ENCODE measurements at places on chromosomes 5 and 9.

GRCh38 chr5:132211787-132212186, 15.9 kb downstream of the P4HA2 start:
- DNase-seq: no peak

DNA sequence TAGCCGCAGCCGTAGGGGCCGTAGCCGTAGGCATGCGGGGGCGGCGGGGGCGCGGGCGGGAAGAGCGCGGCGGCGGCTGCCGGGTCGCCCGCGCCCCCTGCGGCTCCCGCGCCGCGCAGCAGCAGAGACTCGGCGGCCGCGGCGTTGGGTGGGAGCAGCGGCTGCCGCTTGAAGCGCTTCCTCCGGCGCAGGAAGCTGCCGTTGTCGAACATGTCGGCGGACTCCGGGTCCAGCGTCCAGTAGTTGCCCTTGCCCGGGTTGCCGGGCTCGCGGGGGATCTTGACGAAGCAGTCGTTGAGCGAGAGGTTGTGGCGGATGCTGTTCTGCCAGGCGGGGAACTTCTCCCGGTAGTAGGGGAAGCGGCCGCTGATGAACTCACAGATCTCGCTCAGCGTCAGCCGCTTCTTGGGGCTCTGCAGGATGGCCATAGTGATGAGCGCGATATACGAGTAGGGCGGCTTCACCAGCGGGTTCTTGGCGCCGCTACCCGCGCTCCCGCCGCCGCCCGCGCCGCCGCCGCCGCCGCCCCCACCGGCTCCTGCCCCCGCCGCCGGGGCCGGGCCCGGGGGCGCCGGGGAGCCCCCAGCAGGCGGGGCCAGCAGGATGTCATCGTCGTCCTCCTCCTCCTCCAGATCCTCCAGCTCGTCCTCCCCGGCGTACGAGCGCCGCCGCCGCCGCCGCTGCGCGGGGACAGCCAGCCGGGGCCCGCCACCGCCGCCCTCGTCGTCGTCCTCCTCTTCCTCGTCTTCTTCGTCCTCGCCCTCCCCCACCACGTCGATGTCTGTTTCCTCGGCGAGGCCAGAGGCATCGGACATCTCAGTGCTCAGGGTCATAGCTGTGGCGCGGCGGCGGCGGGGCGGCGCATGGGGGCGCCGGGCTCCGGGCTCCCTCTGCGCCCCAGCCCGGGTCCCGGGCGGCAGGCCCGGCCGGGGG, 781 bp downstream of the FOXD1 start:
- DNase-seq: no peak

DNA sequence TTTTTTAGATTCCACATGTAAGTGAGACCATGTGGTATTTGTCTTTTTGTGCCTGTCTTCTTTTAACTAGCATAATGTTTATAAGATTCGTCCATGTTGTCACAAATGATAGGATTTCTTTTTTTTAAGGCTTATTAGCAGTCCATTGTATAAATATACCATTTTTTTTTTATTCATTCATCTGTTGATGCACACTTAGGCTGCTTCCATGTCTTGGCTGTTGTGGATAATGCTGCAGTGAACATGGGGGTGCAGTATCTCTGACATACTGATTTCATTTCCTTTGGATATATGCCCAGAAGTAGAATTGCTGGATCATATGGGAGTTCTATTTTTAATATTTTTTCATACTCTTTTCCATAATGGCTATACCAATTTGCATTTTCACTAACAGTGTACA, 48.7 kb downstream of the KIAA1958 start:
- DNase-seq: no peak

GRCh38 chr5:162683284-162683683, 615.7 kb downstream of the GABRG2 start:
- DNase-seq: no peak

GRCh38 chr5:151643388-151643787, 43.3 kb downstream of the SPARC start:
- no peak for DNase-seq

DNA sequence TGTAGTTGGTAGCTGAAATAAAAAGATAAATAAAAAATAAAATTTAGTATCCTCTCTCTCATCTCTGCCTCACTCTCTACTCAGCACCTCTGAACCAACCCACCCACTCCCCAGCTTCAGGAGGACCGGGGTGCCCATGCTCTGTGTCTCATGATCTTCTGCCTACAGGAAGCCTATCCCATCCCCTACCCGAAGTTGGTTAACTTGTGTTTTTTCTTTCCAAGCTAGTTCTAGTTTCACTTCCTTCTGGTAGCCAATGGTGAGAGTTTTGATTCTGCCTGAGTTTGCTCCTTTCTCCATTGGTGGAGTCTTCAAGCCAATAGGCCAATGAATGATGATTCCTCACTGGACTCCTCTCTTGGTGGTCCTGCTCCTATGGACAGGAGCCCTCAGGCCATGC, 32.1 kb downstream of the SNX24 start:
- no peak for DNase-seq

DNA sequence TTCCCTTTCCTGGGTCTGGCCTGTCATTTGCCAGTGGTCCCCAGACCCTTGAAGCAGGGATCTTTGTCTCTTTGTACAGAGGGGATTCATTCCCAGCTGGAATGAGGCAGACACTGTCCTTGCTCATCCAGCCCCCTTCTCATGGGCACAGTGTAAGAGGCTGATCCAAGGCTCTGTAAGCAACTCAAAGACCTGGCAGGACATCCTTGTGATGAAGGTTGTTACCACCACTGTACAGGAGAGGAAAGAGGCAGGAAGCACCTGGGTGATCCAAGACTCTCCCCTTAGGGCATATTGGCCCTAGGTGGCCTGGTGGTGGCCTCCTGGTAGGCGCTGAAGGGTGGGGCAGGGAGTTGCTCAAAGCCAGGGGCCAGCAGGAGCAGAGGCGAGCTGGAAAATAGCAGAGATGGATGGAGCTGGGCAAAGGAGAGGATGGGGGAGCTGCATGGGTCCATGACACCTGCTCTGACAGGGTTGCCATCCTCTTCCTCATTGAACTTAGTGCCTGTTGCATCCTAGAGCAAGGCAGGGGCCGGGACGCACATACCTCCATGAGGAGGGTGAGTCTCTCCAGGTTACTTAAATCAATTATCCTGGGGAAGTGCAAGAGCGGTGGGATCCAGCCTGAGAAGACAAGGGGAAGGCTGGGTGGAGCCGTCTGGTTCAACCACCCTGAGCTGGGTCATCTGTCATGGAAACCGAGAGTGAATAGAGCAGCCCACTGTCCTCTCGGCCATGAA, 9.8 kb upstream of the GADD45G start:
- DNase-seq: no peak

DNA sequence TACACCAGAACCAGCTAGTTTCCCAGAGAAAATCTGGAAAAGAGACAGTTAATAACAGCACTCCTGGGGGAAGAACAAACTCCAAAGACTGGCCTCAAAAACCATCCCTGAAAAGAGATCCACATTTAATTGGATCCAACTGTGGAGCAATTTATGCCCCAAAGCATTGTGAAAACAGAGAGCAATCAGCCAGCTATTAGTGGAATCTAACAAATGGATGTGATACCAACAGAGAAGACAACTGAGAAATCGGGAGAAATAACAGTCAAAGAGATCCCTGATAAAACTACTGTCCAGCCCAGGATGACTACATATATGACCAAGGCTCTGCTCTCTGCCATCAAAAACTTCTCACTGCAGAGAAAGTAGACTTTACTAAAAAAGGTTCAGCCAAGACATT, 40.5 kb upstream of the TRIO start:
- no peak for DNase-seq

- no peak for DNase-seq
These were observed 16.2 kb upstream of the MAT2B start for GRCh38 chr5:163489055-163489744.

GRCh38 chr5:98769959-98770208, 3.6 kb upstream of the RGMB start:
- DNase-seq: no peak

- no peak for DNase-seq
These were observed 240.8 kb upstream of the TMEM161B start for GRCh38 chr5:88509403-88509802.

- DNase-seq: no peak
These were observed 362.5 kb upstream of the CCNH start for GRCh38 chr5:87775228-87775627.

- DNase-seq: no peak
These were observed 26.6 kb downstream of the MRPL22 start for GRCh38 chr5:154967421-154968024.

GRCh38 chr9:99868845-99869244, 37.6 kb upstream of the STX17 start:
- DNase-seq: no peak

GRCh38 chr5:3511519-3511918, 84.1 kb upstream of the IRX1 start:
- DNase-seq: no peak

DNA sequence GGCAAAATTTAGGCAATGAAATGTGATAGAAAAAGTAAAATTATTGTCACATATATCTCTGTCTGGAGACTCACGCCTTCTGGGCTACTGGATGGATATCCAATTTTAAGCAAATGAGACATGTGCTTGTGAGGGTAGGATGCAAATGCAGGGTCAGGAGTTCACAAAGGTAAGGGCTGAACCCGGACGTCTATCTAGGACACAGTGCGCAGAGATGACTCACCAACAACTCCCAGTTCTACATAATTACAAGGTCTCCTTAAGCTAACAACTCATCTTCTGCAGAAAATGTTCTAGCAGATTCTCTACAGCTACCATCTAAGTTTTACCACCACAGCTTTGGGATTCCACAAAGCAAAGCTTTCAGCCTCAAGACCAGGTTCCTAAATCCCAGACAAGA, 160.5 kb downstream of the ENTREP1 start:
- DNase-seq: no peak

- no peak for DNase-seq
These were observed 407.0 kb upstream of the GRAMD2B start for GRCh38 chr5:126016256-126016655.

- DNase-seq: no peak
These were observed 196.2 kb upstream of the SLC24A2 start for GRCh38 chr9:19985081-19985480.

- DNase-seq: no peak
These were observed 316.3 kb upstream of the POU5F2 start for GRCh38 chr5:94057655-94058054.

DNA sequence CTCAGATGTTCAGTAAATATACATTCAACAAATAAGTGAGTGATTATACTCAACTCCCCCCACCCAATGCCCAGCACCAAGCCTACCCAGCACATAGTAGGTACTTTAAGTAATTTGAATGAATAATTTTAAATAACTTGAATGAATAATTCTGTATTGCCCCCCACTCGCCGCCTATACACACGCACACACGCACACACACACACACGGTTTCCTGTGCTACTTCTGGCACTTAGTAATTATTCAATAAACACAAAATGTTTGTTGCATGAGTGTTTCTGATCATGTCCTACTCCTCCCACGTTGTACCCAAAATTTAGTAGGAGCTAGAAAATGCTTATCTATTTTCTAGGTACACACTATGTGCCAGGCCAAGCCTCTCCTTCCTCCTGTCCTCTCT, 16.2 kb downstream of the PCDH12 start:
- DNase-seq: no peak

DNA sequence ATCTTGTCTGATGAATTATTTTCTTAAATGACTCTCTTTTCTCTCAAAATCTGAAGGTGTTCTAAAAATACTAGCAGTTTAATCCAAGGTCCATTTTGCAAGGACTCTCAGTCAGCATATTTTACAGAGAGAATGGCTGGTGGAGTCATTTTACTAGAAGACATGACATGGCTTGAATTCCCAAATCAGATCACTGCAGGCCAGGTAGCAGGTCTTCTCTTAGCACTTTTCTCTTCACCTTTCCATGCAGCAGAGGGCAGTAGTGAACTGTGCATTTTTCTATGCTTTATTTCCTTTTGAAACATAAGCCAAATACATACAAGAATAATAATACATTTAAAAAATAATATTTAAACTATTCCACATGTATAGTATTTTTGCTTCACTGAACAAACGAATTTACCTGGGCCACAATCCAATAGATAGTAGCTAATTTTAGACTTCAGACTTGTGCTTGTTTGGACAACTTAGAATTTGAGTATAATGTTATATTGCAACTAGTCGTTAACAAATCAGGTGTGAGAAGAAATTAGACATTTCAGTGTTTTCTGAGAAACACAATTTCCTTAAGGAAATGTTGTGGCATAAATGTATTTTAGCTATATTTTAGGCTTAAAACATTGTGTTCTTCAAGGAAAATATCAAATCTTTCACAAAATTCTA, 289.4 kb upstream of the DAB2 start:
- no peak for DNase-seq

DNA sequence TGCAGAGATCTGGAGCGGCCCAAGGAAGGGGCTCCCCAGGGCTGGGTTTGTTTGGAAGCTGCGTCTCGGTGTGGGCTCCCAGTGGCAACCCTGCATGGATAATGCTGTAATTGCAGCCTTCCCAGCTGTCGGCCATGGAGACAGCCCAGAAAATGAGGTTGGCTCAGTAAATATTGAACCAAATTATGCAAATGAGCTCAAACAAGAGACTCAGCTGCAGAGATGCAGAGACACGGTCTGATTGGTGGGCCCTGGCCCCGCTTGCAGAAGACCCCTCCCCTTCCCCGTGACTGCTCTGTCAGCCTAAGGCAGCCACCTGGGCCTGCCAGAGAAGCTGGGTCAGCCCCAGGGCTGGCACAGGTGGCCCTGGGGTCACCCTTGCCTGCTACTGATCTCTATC, 75.9 kb downstream of the RAD23B start:
- DNase-seq: no peak

- no peak for DNase-seq
These were observed 115.4 kb upstream of the NTRK2 start for GRCh38 chr9:84554069-84554664.

GRCh38 chr9:101388507-101388993, 3.7 kb upstream of the BAAT start:
- DNase-seq: no peak
